ENCODE measurements at places on chromosomes 3 and 15.
A peak's percentile ranks its signal among the peaks of the same experiment; 100 is the strongest.

- no peak for DNase-seq
These were observed 250.0 kb upstream of the VEPH1 start for GRCh38 chr3:157752956-157753786.

GRCh38 chr3:186988806-186989205, 58.5 kb downstream of the ST6GAL1 start:
- DNase-seq = no peak

DNA sequence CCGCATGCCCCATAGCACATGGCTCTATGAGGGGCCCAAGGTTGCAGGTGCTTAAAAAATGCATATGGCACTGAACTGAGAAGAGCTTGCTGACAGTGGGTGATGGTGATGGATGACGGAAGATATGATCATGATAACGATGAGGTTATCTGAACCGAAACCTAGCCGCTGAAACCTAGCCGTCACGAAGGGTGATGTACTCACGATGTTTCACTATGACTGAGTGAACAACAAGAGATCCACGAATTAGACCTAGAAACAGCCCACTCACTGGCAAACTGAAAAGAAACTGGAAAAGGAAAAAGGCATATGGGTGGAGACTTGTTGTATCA, 57.6 kb upstream of the BCL6 start:
- DNase-seq = peak; percentile 88

DNA sequence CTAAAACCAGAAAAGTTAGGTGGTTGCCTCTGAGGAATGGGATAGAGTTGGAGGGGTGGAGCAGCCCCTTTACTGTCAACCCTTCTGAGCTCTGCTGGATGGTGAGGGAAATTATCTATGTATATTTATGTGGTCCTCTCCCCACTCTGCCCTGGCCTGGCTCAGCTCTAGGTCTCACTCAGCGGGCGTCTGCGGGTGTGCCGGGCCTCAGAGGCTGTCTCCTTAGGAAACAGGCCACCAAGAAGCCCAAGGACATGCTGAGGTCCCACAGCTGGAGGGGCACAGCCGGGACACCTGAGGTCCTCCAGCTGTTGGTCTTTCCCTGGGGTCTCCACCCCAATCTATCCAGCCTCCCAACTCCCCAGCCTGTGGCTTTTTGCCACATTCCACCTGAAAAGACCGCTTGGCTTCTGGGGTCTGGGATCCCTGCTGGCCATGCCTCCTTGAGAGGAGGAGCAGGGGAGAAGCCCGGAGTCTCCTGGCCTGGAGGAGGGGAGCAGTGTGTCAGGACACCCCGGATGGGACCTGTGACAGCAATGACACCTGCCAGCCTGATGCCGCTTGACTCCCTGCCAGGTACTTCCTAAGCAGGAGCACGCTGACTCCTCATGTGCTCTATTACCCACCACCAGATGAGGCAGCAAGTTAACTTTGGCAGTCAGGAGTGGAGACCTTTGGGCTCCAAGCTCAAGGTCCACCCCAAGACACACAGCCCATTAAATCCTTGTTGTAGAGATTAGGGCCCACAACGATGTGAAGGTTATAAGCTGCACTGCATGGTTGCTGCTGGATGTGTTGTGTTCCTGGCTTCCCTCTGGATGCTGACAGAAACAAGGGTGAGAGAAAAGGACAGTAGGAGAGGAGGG, at the start of gene SLC28A1:
SLC28A1 (plus strand) TSS at position 747 of the 866 bp plus-strand sequence. CDS start 3,099 bp downstream, outside the sequence.
- DNase-seq = no peak

DNA sequence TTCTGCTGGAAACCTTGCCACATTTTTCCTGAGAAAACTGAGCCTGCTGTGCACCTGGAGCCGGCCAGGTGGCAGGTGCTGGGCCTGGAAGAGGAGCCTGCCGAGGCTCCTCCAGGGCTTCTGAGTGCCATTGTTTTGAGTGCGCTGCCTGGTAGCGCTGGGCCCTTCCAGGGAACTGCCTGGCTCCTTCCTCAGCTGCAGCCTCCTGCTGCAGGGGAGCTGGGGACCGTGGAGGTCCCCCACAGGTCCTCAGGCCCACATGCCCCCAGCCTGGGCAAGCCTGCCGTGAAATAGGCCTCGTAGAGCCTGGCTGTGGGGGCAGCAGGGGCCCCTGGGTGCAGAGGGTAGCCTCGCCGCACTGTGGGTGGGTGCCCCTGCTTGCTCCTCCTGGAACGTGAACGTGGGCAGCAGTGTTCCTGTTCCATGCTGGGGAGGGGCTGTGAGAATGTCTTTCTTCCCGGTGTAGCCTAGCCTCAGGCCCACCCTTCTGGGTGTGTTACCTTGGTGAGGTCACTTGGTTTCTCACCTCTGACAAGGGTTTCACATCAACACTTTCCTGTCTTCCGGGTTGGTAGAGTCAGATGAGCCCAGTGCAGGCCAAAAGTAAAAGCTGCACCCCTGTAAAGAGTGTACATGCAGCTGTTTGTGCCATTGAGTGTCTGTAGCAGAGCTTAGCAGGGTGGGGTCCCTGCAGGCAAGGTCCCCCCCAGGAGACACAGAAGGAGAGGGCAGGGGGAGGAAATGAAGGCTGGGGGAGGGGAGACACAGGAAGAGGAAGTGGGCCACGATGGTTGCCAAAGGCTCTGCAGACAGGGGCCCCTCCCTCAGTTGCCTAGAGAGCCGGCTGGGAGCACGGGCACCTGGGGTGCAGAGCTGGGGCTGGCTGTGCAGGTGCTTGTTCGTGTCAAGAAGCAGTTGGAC, 34.5 kb downstream of the KLF13 start:
- peak; percentile 53 for DNase-seq

DNA sequence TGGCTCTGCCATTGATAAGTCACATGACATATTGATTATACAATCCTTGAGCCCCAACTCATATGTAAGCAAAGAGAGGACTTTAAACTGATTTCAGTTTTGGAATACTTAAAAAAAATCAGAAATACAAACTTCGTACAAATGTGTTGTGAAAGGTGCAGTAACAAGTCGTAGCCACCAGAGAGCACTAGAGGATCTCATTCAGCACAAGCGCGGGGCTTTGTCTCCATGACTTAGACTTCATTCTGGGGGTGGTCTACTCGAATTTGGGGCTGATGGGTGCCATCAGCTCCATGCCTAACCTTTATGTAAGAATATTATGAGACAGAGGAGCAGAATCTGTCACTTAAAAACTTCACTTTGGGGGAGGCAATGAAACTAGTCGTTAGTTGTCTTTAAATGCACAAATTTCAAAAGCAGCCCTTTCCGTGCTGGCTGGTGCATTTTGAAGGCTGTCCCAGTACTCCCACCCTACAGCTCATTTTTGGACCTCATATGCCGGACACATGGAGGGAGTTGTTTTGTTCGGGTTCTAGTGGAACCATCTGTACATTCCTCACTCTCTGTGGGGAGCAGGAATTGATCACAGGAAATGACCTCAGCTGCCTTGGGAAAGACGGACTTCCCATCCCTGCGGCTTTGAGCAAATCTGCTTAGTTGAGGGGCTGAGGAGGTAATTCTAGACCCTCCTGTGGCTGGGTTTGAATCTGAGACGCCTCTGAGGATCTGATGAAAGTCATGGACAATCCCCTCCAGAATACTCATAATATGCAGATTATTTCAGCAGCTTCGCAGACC, 27.5 kb upstream of the MASP1 start:
- DNase-seq = peak; percentile 13

GRCh38 chr3:195025056-195025883, 245.7 kb downstream of the XXYLT1 start:
- DNase-seq = no peak

GRCh38 chr15:84582583-84583157, 18.1 kb upstream of the ZSCAN2 start:
- DNase-seq = no peak

DNA sequence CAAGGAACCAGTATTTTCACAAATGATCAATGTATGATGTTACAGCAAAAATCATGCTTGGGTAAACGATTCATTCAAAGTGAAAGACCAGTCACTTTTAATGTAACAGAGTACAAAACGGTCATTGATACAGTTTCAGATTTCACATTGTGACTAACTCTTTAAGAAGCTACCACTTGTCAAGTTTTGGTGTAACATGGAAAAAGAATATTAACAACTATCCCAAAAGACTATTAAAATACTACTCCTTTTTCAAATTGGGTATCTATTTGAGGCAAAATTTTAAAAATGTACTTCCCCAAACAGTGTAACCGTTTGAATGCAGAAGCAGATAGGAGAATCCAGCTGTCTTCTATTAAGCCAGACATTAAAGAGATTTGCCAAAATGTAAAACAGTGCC, 31.7 kb downstream of the AKAP13 start:
- no peak for DNase-seq

- no peak for DNase-seq
These were observed 51.8 kb downstream of the KLF15 start for GRCh38 chr3:126305427-126305826.

DNA sequence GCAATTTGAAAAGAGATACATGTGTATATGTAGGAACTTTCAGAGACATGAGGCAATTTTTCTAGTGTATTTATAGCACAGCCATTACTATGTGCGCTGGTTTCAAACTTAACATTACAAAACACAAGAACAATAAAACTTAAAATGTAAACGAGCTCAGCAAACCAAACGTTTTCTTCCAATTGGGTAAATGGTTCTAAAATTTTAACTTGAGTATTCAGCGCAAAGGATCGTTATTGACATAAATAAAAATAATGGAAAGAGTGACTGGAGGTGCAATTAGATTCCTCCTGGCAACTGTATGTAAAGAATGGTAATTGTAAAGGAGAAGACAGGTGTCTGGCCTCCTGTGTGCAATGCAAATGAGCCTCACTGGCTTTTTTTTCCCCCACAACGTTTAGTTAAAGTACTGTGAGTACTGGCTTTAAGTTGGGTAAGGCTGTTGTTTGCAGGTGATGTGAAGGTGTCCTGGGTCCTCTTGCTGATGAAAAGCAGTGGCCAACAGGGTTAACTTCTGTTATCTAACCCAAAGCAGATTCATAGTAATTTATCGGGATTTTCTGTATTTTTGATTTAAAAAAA, 14.1 kb upstream of the GADL1 start:
- DNase-seq = no peak

GRCh38 chr3:34301313-34301712, 502.9 kb downstream of the PDCD6IP start:
- DNase-seq = no peak

DNA sequence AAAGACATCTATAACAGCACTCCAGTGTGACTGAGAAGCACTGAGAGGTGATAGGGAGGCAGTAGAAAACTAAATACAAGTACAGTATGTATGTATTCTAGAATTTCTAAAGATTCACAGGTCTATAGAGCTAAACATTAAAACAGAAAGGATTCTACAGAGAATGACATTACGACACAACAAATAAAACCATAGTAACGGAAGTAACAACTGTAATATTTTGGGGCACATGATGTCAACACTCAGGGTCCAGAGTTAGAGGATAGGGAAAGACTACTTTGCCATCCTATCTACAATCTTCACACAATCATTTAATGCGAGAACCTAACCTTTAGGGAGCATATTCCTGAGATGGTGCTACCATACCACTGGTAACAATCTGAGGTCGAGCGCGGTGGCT, 13.6 kb downstream of the UBXN7 start:
- DNase-seq = no peak
